ENCODE measurements at places on chromosomes 4 and X.
A peak's percentile ranks its signal among the peaks of the same experiment; 100 is the strongest.

GRCh38 chr4:41281038-41281634 lies 24.4 kb downstream of the UCHL1 start:
- DNase-seq: peak; percentile 22

DNA sequence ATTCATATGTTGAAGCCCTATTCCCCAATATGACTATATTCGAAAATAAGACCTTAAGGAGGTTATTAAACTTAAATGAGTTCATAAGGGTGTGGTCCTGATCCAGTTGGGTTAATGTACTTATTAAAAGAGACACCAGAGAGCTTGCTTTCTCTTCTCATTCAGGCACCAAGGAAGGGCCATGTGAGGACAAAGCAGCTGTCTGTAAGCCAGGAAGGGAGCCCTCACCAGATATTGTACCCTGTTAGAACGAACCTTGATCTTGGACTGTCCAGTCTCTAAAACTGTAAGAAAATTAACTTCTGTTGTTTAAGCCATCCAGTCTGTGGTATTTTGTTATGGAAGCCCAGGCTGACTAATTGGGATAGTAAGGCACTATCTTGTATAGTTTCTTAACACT lies 9.1 kb upstream of the YTHDC1 start:
- no peak for DNase-seq

- no peak for DNase-seq
These were observed 360.2 kb downstream of the GLUD2 start for GRCh38 chrX:121407627-121408026.

- DNase-seq: no peak
These were observed 10.1 kb downstream of the XAGE5 start for GRCh38 chrX:52821079-52821760.
